RWPE1 (cell line): ENCODE measurements at places on chromosomes 3 and 15.

DNA sequence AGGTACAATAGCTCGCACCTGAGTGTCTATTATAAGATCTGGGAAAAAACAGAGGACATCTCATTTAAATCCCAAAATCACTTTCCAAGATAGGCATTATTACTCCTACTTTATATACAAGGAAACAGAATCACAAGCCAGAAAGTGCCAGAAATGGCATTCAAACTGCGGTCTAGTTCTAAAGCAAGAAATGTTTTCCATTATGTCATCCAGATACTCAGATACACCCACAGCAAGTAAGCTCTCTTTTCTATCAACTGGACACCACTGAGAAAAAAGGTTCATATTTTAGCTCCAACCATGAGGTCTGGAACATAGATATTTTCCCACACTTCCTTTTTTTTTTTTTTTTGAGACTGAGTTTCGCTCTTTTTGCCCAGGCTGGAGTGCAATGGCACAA lies 8.1 kb downstream of the SLC33A1 start:
- no peak for DNase-seq

DNA sequence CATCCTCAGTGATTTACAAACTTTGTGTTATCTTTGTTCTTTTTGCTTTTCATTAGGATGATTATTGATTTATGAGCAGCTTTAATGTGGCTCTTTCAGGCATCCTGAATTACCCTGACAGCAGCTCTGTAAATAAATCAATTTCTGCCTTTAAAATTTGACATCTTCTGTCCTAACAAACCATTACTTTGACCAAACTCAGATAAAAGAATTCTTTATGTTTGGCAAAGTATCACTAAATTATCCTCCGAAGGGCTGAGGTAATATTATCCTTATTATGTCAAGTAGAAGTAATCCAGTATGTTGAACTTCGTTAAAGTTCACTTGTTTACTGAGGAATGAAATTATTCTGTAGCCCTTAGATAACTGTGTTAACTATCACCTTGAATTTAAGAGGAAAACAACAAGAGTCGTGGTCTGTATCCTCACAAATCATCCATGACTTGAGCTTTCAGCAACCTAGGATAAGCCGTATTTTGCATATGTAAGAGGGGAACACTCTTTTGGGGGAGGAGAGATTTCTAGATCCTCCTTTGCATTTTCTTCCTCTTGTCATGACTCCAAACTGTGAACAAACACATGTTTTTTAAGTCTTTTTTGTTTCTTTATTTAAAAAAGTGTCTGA lies 173.2 kb upstream of the STAC start:
- DNase-seq = no peak

DNA sequence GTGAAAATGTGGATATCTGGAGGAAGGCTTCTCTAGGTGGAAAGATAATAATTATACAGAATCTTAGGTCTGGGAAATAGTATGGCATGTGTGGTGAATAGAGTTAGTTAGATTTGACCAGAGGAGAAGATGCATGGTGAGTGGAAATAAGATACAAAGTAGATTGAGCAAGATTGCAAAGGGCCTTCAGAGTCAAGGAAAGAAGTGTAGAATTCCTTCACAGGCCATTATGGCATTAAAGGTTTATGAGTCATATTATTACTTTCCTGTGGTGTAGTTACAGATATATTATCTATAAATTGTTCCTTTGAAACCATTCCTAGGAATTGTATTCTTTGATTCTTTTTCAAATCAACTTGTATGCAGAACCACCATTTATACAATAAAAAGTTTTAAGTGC lies 660.3 kb downstream of the SI start:
- DNase-seq = no peak

GRCh38 chr3:79285380-79285779 lies 482.4 kb downstream of the ROBO1 start:
- DNase-seq = no peak

- no peak for DNase-seq
Observed at GRCh38 chr3:11737742-11738141, 94.0 kb upstream of the VGLL4 start.

GRCh38 chr15:67968966-67969365 lies 85.1 kb upstream of the PIAS1 start:
- no peak for DNase-seq
